ENCODE measurements at places on chromosomes 6 and 20. TPM values are rescaled to one million over a fixed set of nuclear protein-coding genes. Genes with fewer than 3 reads are reported as not detected.

DNA sequence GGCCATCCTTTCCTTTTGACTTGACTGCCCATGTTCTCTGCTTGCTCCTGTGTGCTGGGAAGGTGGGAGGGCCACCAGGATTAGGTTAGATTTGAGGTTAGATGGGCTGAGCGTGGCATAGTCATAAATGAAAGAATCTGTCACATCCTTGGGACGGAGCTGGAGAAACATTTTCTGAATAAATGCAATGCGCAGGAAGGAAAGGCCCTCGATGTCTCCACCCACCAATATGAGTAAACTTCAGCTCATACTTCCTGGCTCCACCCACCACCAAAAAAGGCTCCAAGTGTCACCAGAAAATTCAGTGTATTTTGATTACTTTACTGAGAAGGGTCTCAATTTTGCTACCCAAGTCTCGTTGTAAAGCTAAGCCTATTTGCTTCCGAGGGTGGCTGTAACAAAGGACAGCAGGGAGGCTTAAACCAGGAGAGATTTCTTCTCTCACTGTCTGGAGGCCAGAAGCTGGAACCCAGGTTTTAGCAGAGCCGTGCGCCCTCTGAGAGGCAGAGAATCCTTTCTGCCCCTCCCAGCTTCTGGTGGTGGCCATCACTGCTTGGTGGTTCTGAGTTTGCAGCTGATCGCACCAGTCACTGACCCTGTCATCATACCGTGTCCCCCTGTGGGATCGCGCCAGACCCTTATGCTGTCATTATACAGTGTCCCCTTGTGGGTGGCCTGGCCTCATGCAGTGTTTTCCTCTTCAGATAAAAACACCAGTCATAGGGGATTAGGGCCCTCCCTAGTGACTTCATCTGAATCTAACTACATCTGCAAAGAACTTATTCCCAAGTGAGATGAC, 137.8 kb downstream of the TTLL2 start:
- H3K27me3 ChIP-seq = peaks cover 8% of the 10 kb centered on the region
- H3K36me3 ChIP-seq = no peaks in the 10 kb centered on the region
- no peak overlapping the region for H3K27ac ChIP-seq
- DNase-seq = no peak
- no peak overlapping the region for H3K4me3 ChIP-seq

GRCh38 chr20:38079353-38079752, 45.8 kb downstream of the RPRD1B start:
- H3K4me1 ChIP-seq = no peaks in the 10 kb centered on the region
- peaks cover 6% of the 10 kb centered on the region for H3K36me3 ChIP-seq
- DNase-seq = no peak
- no peak overlapping the region for H3K27ac ChIP-seq
- H3K4me3 ChIP-seq = no peak overlapping the region

Gene CST8
- total RNA-seq = not detected

Gene SOX18
- total RNA-seq = 0.56 TPM

- H3K27ac ChIP-seq = no peak overlapping the region
- no peaks in the 10 kb centered on the region for H3K4me1 ChIP-seq
- no peak overlapping the region for H3K4me3 ChIP-seq
These were observed 17.1 kb downstream of the IFNGR1 start for GRCh38 chr6:137202078-137202477.

- no peaks in the 10 kb centered on the region for H3K4me1 ChIP-seq
- no peak overlapping the region for H3K4me3 ChIP-seq
- H3K36me3 ChIP-seq = no peaks in the 10 kb centered on the region
- H3K27me3 ChIP-seq = no peaks in the 10 kb centered on the region
These were observed 65.2 kb upstream of the ANKEF1 start for GRCh38 chr20:9969626-9970025.

- H3K4me3 ChIP-seq = no peak overlapping the region
- no peak for DNase-seq
- no peaks in the 10 kb centered on the region for H3K27me3 ChIP-seq
- no peaks in the 10 kb centered on the region for H3K4me1 ChIP-seq
- H3K27ac ChIP-seq = no peak overlapping the region
These were observed 117.3 kb upstream of the TNFAIP3 start for GRCh38 chr6:137749696-137750211.

- H3K27me3 ChIP-seq = no peaks in the 10 kb centered on the region
- DNase-seq = no peak
- peaks cover 40% of the 10 kb centered on the region for H3K36me3 ChIP-seq
- H3K4me3 ChIP-seq = no peak overlapping the region
- H3K27ac ChIP-seq = no peak overlapping the region
These were observed 9.2 kb upstream of the HLA-DOB start for GRCh38 chr6:32825966-32826365.

GRCh38 chr6:41498968-41499599, 47.1 kb upstream of the FOXP4 start:
- H3K4me1 ChIP-seq = no peaks in the 10 kb centered on the region
- peaks cover 45% of the 10 kb centered on the region for H3K27me3 ChIP-seq
- no peak for DNase-seq
- H3K4me3 ChIP-seq = no peak overlapping the region
- H3K27ac ChIP-seq = no peak overlapping the region

DNA sequence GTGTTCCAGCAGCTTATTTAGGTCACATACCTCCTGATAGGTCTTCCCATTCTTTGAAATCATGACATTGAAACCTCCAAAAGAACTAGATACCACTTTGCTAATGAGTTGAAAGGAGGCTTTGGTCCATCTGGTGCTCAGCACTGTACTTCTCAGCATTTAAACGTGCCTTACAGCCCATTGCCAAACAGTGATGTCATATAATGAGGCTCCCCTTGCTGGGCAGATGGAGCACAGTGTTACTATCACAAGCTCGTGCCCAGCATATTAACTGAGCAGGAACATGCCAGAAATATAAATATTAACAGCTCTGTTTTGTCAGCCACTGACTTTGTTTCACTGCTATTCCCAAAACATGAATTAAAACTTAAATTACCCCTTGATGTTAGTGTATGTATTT, 25.5 kb upstream of the MAPK13 start:
- H3K36me3 ChIP-seq = no peaks in the 10 kb centered on the region
- no peak overlapping the region for H3K4me3 ChIP-seq
- no peaks in the 10 kb centered on the region for H3K27me3 ChIP-seq
- no peak for DNase-seq
- no peak overlapping the region for H3K27ac ChIP-seq
- peaks cover 34% of the 10 kb centered on the region for H3K4me1 ChIP-seq

DNA sequence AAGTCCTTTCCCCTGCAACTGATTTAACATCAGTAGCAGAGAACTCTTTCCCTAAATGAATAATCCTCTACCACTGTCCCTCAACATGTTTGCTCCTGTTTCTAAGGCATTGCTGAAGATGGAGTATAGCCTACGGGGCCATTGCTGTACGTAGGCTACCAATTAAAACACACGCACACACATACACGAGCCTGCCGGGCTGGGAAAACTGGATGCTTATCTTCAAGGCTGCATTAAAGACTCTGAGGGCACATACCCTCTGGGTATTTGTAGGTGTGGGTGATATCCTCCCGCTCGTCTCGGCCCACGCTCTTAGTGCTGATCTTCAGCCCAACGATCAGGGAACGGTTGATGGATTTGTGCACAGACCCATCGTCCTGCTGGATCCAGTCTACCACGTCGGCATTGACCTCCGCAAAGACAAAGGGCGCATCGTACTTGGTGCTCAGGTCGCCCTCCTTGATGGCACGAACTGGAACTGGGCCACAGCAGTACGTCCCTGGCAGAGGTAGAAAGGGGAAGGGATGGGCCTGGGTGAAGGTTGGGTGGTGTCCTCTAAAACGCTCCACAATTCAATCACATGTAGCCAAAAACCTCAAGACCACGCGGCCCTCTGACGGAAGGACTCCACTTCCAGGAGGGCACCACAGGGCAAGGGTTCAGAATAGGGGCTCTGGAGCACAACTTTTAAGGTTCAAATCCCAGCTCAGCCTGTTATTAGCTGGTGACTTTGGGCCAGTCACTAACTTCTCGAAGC, 25.7 kb downstream of the TGM2 start:
- no peaks in the 10 kb centered on the region for H3K4me1 ChIP-seq
- H3K27me3 ChIP-seq = no peaks in the 10 kb centered on the region
- H3K4me3 ChIP-seq = no peak overlapping the region
- no peak for DNase-seq
- H3K36me3 ChIP-seq = no peaks in the 10 kb centered on the region

- H3K27ac ChIP-seq = no peak overlapping the region
- no peak overlapping the region for H3K4me3 ChIP-seq
- H3K27me3 ChIP-seq = peaks cover 3% of the 10 kb centered on the region
- H3K36me3 ChIP-seq = no peaks in the 10 kb centered on the region
- no peak for DNase-seq
- peaks cover 30% of the 10 kb centered on the region for H3K4me1 ChIP-seq
These were observed 26.2 kb downstream of the NTSR1 start for GRCh38 chr20:62734881-62735280.

Measured in T-cell (primary cell).